ENCODE measurements at places on chromosomes 1 and 21.
A peak's percentile ranks its signal among the peaks of the same experiment; 100 is the strongest.

- DNase-seq: no peak
These were observed 17.8 kb upstream of the ADAM30 start for GRCh38 chr1:119914071-119914470.

DNA sequence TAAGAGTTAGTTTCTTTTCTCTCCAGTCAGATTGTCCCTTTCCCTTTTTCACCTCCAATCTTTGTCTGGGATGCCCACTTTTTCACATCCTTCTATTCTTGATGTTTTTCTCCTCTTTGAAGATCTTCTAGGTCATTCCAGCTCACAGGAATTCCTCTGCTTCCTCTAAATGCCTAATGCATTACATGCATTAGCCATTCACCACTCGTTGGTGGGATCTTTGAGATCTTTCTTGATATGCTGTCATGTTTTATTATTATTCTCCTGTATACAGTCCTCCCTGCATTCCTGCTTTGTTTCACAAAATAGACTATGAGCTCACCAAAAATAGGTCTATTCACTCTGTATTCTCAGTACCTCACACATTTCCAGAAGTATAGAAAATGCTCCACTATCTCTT is 129.0 kb downstream of the LYPLAL1 start:
- DNase-seq: no peak

DNA sequence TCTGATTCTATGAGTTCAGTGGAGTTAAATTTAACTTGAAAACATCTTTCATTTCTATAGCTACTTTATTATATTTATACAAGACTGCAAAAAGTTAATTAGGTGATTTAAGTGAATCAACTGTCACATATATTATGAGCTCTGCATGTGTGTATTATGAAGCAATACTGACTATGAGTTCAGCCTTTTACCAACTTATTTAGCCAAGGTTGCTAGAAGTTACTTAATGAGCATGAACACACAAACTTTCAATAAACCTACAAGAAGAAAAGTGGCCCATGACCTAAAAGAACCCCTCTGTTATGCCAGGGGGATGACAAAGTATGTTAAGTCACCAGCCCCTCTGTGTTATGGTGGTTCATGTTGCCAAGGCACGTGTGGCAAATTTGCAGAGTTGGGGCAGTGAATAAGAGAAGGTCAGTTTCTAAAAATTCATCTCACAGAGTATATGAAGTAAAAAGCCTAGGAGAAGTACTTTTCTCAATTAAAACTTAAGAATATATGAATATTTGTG is 86.7 kb upstream of the LYPLAL1 start:
- peak; percentile 51 for DNase-seq

- peak; percentile 38 for DNase-seq
These were observed 23.4 kb downstream of the CELF3 start for GRCh38 chr1:151693057-151693651.

DNA sequence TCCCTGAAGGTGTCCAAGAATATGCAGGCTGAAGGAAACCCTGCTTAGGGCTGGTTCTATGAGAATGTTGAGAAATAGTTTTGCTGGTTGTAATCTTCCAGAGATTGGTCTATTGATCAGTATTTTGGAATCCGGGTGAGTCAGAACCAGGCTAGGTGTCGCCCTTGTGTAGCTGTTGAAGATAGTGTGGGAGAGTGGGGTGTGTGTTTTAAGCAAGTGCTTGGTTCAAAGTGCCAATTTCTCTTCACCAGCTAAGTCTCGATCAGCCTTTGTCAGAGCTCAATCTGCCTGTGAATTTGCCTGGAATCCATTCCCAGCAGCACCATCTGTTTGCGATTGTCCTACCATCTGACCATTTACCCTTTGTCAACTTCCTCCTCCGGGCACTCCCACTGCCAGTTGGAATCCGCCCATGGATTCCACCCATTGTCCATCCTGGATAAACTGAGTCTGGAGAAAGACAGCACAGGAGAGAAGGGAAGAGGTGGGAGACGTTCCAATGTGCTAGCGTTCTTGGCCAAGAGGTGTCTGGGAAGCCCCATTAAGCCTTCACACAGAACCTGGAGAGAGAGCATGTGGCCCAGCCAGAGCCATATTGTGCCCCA is 59.4 kb upstream of the CYP2J2 start:
- DNase-seq: no peak

GRCh38 chr1:18764362-18764761 is 95.1 kb downstream of the TAS1R2 start:
- no peak for DNase-seq

GRCh38 chr1:114089502-114090138 is 64.0 kb downstream of the SYT6 start:
- DNase-seq: no peak

- DNase-seq: no peak
These were observed 22.7 kb downstream of the PKNOX1 start for GRCh38 chr21:42997053-42997452.

DNA sequence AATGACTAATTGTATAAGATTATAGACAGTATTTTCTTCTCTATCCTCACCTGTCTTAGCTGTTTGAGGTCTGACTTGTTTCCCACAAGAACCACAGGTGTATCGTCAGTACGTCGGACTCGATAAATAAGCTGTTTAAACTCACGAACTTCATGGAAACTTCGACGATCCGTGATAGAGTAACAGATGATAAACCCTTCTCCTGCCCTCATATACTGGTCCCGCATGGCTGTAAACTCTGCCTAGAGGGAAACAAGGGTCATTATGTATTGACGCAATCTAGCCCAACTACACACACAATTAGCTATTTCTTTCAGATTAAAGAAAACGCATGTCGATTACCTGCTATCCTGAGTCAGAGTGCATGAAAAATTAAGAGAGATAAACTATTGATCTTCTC is 6.9 kb downstream of the RIT1 start:
- no peak for DNase-seq

DNA sequence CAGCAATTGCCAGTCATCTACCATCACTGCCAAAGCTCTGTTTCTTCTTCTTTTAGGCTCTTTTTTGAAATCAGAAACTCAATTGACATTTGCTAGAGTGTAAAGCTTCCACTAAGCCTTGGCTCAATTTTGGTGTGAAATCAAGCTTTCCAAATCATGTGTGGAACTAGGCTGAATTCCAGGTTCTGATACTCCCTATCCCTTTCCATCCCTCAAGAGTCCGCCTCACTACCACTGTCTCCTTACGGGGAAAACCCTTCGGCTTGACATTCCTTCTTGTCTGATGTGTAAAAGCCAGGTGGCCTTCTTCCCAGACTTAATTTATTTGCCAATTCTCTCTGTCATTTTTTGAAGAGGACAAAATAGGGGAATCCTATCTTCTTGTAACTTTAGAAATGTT is 47.2 kb upstream of the PRMT6 start:
- no peak for DNase-seq

DNA sequence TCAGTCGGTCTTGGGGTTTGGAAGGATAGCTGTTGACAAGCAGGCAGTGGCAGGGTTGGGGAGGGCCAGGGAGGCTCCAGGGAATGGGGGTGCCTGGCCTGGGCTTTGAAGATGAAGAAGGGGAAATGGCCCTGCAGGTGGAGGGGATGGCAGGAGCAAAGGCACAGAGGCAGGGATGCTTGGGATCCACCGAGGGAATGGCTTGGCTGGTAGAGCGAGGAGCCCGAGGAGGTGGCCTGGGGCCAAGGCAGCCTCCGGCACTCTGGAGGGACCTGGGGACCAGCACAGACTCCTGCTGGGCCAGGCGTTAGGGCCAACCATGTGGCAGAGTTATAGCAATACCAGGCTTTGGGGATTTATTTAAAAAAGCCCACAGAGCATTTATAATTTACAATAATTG is 62.9 kb upstream of the EDN2 start:
- no peak for DNase-seq

DNA sequence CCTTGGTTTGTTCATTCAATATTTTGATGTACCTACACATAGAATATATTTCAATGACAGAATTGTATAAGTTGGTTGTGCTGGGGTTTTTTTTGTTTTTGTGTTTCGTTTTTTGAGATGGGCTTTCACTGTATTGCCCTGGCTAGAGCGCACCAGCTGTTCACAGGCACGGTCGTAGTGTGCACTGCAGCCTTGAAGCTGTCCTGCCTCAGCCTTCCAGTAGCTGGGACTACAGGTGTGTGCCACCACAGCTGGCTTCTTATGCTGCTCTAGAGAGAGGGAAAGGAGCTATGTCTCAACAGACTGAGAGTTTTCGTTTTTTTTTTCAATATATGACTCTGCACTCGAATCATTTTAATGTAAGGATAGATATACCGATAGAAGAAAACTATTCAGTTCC is 102.6 kb downstream of the NTNG1 start:
- no peak for DNase-seq

GRCh38 chr1:113874012-113874879 is 2.7 kb upstream of the PTPN22 start:
- DNase-seq: peak; percentile 69

- DNase-seq: no peak
These were observed 80.4 kb downstream of the MAN1A2 start for GRCh38 chr1:117447661-117448060.

DNA sequence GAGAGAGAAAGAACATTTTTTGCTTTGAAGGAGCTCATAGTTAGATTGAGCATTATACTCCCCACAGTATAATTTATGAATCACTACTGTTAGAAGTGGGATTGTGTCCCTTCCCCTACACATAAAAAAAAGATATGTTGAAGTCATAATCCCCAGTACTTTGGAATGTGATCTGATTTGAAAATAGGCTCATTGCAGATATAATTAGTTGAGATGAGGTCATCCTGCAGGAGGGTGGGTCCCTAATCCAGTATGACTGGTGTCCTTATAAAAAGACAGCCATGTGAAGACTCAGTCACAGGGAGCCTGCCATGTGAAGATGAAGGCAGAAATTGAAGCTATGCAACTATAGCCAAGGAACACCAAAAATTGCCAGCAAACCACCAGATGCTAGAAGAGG is 76.4 kb downstream of the TGFB2 start:
- DNase-seq: no peak

GRCh38 chr21:45116066-45116465 is 41.7 kb downstream of the ADARB1 start:
- no peak for DNase-seq

GRCh38 chr1:47332779-47333577 is 612 bp upstream of the CMPK1 start:
- no peak for DNase-seq

GRCh38 chr1:202659541-202659940 is 50.7 kb downstream of the SYT2 start:
- DNase-seq: no peak

DNA sequence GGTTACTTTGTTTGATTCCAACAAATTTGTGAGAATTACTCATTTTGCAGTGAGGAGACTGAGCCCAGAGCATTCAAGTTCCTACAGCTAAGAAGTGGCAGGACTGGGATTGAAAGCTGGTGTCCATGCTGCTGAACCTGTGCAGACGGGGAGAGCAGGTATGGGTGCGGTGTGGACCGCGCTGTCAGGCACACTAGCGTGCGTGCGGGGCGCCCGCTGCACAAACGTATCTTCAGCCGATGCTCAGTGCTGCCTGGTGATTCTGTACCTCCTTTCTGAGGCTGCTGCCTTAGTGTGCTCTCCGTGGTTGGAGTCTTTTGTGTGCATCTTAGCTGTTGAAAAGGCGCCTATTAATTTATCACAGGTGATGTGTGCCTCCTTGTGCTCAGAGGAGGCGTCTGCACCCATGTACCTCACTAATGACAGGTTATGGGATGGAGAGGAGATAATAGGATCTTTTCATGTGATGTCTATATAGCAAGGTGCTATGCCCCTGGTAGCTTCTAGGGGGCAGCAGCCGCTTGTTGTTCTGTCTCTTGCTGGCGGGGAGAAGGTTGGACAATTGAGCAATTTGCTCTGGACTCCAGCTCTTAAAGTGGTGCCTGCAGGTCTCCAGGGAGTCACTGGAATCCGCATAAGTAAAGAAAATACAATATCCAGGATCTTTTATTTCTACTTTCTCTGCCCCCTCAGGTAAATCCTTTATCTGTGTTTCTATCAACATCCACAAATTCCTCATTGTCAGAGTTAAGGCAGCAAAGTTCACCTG is 32.5 kb downstream of the PEX14 start:
- peak; percentile 83 for DNase-seq

DNA sequence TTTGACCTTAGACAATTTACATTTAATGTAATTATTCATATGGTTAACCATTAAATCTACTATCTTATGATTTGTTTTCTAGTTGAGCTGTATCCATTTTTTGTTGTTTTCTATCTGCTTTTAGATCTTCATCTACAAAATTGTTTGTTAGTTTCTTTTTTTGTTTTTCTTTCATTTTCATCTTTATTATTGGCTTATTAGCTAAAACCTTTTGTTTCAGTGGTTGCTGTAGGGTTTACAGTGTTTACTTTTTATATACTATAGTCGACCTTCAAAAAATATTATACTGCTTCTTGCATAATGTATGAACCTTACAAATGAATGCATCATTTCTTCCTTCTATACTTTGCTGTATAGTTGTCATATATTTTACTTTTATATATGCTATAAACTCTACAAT is 651.6 kb upstream of the PLXNA2 start:
- no peak for DNase-seq

DNA sequence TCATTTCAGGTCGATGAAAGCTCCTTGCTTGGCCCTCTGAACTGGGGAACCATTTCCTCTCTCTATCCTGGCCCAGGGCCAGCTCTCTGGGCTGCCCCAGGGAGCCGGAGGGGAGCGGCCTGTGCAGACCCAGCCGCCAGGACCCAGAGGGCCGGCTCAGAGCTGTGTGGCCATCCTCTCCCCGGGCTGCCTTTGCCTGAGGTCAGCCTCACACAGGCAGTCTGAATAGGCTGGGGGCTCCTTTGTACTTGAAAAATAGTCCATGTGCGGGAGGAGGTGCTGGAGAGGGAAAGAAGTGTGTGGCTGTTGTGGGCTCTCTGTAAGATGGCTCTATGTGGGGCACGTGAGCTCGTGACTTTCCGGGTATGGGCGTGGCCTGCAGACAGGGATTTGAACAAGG is 275.1 kb upstream of the VAMP3 start:
- DNase-seq: no peak

DNA sequence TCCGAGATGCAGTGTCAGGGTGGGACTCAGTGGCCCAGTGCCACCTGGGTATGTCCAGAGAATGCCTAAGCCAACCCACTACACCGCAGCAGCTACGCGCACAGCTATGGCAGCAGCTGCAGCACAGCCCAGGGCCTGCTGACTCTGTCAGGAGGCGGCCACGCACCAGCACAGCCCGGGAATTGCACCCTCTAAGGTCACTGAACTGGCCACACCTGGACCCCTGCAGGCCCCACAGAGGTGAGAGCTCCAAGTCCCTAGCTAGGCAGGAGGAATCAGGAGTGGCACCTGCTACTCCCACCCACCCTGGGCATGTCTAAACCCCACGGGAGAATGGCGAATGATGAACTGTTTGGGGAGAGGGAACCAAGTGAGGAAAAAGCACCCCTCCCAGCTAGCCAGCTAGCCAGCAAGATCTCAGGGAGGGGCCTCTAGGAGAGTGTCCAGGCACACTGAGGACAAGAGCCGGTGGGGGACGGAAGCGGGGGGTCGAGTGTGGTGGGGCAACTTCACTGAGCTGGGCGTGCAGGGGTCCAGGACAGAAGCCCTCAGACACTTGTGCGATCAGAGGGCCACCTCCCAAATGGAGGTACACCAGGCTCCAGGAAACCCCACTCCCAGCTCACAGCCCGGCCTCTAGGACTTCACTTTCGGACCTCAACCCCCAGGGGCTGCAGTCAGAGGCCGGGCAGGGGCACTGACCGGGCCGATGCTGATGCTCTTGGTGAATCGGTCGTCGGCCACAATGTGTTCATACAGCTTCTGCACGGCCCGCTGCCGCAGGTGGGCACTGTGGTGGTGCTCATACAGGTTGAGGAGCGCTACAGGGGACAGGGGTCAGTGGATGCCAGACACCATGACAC is 13.9 kb downstream of the LSS start:
- no peak for DNase-seq
